ENCODE measurements at places on chromosomes 12 and 14.

GRCh38 chr12:2429032-2429431 is 365.7 kb upstream of the FKBP4 start:
- DNase-seq: no peak

DNA sequence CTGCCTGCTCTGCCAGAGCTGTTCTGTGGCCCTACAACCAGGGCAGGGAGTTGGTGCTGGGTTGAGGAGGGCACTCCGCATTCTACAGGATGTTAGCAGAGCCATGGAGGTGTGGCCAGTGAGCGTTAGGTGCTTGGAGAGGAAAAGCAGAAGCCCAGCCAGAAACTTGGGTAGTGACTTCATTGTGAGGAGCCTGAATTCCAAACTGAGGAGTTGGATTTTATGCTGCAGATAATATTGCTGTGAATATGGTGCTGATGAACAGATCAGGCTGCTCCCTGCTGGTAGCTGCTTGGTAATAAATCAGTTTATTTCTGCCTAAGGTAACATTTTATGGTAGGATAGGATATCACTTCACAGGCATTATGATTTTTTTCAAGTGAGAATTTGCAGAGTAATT is 7.1 kb upstream of the CCDC175 start:
- no peak for DNase-seq

- no peak for DNase-seq
Observed at GRCh38 chr12:111174251-111174960, 194.5 kb downstream of the PHETA1 start.

- DNase-seq: no peak
Observed at GRCh38 chr14:77562681-77563080, 53.8 kb downstream of the SPTLC2 start.

- no peak for DNase-seq
Observed at GRCh38 chr14:91284791-91285548, 40.5 kb upstream of the GPR68 start.

GRCh38 chr14:97638864-97639263 is 841.7 kb downstream of the VRK1 start:
- no peak for DNase-seq

GRCh38 chr14:32567543-32568384 is 238.7 kb downstream of the AKAP6 start:
- DNase-seq: no peak

GRCh38 chr14:103022685-103023044 is 34.7 kb downstream of the CDC42BPB start:
- DNase-seq: no peak

DNA sequence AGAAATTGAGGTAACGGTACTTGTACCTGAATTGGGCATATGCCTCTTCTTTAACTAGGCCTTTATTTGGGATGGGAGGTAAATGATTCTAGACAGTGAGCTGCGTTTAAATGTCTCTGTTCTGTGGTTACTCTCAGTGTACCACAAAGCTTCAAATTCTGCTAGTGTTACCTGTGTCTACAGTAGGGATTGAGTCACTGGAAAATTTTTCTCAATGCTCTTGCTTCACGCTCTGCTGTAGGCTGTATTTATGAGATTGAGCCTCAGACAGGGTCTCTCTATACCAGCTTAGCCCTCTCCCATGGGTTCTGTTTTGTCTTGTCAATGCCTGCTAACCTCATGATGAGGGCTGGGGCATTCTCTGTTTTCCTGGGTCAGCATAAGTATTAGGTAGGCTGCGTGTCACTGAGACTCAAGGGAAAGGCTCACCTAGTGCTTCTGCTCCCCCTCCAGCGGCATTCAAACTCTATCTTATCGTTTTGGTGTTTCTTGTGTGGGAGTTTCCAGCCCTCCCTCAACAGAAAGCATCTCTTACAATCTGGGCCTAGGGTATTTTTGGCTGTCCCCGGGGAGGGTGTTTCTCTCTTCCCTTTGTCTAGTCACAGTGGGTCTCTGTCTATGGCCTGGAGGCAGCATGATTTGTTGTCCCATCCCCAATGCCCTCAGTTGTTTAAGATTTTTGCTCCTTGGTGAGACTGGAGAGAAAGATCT is 285.8 kb downstream of the ADGRD1 start:
- no peak for DNase-seq

DNA sequence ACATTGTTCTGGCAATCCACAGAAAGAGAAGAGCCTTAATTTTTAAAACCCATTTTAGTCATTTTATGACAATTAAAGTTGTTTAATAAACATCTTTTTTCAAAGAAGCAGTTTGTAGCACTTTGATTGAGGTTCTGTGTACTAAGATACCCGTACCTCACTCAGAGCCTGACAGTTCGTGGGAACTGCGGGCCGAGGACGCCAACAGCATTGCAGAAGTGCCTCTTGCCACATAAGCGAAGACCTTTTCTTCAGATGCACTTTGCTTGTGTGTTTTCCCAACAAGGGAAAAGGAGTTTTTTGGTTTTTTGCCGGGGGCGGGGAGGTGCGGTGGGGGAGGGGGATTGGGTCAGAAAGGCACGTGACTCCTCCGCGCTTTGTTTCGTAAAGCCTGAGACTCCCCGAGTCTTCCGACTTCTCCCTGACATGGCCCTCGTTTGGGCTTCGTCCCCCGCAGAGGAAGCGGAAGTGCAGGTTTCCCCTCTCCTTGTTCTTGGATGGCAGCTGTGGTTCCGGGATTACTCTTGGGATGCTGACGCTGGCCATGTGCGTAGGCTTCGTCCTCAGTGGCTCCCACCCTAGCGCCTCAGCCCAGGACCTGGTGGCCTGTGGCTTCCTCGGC is 70.8 kb downstream of the WDR20 start:
- no peak for DNase-seq

DNA sequence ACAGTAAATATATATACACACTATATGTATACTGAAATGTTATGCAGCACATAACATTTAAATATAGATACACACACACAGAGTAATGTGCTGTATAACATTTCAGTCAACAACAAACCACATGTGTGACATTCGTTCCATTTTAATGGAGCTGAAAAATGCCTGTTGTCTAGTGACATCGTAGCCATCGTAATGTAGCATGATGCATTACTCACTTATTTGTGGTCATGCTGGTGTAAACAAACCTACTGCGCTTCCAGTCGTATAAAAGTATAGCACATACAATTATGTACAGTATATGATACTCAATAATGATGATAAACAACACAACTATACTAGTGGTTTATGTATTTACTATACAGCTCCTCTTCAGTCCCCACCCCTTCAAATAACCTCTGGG is 119.0 kb upstream of the SLC38A4 start:
- DNase-seq: no peak

GRCh38 chr12:104909761-104910160 is 48.3 kb downstream of the SLC41A2 start:
- DNase-seq: no peak

GRCh38 chr14:79551523-79551922 is 659.8 kb downstream of the DIO2 start:
- peak; percentile 50 for DNase-seq

DNA sequence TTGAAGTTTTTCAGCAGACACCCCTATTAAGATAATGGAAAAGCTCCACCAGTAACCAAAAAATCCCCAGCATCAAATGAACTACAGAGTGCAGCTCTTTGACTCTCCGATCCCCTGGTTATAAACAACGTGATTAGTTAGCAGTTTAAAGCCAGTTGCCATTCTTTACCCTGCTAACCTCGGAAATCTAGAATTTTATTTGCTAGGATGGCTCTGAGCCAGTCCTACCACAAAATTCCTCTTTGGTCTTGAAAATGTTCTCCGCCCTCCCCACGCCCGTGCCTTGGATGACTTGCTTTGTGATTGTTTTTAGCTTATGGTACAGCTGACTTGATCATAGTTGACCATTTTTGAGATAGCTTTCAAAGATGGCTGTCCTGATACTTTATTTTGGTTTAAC is 1.2 kb downstream of the KLHDC2 start:
- no peak for DNase-seq

- no peak for DNase-seq
Observed at GRCh38 chr12:39440101-39440500, 2.8 kb downstream of the KIF21A start.

- no peak for DNase-seq
Observed at GRCh38 chr14:90444077-90444696, 47.4 kb downstream of the CALM1 start.
